ENCODE measurements at places on chromosomes 16 and 17.

GRCh38 chr17:44398692-44399691 is 9.5 kb upstream of the ITGA2B start:
- DNase-seq, result no peak

GRCh38 chr17:62671553-62671952 is 44.1 kb downstream of the MRC2 start:
- DNase-seq, result no peak

DNA sequence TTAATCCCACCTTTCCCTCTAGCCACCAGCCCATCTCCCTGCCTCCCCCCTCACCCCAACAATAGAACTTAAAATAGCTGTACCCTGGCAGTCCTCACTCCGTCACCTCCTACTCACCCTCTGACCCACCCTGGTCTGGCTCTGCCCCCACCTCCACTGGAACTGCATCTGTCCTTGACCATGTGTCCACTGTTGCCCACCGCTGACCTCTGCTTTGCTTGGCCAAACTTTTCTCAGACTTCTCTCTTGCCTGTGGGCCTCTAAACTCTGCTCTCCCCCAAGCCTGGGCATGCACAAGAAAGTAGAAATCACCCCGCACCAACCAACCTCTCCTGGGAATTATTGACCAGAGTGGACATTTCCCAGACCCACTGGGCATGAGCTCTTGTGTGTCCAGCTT is 169.8 kb downstream of the WSCD1 start:
- no peak for DNase-seq

DNA sequence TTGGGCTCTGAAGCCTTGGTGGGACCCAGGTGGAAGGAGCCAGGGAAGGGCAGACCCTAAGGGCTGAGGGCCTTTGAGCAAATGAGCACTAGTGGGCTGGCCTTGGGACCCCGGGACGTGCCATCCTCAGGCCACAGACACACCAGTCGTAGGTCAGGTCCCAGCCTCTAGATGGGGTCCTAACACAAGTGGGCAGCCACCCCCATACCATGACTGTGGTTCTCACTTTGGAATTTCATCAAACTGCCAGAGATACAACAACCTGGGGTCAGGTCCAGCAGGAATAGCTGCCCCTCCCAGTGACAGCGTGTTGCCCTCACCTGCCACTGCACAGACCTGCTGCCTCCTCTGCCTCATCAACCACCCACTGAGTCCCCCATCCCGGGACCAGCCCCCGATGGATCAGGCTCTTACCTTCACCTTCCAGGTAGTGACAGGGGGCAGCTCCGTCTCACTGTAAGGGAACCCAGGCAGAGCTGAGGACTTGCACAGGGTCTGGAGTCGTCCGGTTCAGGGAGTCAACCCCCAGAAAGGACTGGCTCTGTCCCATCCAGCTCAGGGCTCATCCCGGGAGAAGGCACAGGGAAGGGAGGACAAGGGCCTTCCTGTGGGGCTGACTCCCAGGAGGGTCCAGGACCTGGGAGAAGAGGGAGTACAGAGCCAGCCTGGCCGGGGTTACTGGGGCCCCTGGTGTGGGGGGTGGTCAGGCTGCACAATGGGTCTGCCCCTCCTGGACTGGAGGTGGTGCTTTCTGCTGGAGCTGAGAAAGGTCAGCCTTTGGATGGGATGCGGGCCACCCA is 40.0 kb downstream of the LGALS9 start:
- no peak for DNase-seq

DNA sequence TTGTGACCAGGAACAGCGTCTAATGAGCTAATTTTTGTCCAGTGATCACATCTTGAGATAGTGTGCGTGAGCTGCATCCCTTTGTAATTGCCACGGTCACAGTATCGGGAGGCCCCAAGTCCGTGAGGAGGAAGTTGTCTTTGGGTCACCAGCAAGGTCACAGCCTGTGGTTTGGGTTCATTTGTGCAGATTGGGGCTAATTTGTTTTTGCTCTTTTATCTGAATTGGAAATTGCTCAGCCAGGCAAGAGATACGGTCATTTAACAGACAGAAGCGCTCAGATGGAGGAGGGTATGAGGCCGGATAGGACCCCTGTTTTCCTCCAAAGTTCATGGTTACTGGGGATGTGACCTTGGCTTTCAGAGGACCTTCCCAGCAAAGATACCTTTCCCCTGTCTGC is 174.1 kb downstream of the SNX29 start:
- DNase-seq, result no peak

GRCh38 chr17:14557480-14557879 is 256.6 kb downstream of the HS3ST3B1 start:
- no peak for DNase-seq

DNA sequence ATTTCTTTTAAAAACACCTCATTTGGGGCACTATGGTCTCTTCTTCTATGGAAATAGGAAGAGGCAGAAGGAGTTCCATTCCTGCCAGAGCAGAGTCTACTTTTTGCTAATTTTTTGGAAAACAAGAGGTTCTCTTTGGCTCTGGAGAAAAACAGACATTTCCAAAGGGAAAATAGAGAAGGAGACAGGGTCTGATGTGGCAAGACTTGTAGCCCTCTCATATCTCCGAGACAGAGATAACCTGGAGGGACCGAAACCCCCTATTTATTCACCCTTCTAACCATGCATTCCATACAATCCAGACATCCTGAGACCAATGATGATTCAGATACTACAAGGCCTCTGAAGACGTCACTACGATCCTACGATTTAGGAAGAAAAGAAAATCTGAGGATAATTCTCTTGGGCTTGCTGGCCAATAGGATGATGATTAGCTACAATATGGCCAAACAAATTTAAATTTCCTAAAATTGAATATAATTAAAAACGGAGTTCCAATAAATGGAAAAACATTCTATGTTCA is 70.2 kb downstream of the HIC1 start:
- DNase-seq, result no peak

GRCh38 chr17:32451879-32452278 is 7.6 kb downstream of the PSMD11 start:
- DNase-seq, result no peak

GRCh38 chr17:70447588-70447987 is 278.3 kb downstream of the KCNJ2 start:
- DNase-seq, result no peak

DNA sequence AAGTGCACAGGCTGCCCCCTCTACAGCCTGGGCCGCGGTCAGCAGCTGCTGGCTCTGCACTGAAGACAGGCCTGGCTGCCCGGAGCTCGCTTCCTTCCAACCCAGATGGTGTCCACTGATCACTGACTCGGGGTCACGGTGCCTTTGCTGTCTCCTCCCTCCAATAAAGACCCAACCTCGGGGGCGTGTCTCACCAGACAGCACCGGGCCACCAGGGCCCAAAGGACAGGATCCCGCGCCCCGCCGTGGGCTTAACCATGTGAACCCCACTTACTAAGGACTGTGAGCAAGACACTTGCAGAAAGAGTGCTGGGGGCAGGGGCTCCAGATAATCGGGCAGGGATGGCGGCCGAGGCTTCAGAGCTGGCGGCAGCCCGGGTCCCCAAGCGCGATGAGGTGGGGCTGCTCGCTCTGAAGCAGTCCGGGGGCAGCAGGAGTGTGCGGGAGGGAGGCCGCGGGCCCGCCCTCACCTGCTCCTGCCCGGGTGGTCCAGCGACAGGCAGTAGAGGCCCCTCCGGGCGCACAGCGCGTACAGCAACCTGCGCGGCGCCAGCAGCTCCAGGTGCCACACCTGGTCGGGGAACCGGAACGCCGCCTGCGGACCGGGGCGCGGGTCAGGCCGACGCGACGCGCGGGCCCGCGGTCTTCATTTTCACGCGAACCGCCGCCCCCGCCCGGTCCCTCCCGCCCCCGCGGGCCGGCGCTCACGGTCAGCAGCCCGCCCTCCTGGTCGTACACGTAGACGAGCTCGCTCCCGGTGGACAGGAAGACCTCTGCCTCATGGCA is 502 bp downstream of the FAAP100 start:
- DNase-seq, result no peak

DNA sequence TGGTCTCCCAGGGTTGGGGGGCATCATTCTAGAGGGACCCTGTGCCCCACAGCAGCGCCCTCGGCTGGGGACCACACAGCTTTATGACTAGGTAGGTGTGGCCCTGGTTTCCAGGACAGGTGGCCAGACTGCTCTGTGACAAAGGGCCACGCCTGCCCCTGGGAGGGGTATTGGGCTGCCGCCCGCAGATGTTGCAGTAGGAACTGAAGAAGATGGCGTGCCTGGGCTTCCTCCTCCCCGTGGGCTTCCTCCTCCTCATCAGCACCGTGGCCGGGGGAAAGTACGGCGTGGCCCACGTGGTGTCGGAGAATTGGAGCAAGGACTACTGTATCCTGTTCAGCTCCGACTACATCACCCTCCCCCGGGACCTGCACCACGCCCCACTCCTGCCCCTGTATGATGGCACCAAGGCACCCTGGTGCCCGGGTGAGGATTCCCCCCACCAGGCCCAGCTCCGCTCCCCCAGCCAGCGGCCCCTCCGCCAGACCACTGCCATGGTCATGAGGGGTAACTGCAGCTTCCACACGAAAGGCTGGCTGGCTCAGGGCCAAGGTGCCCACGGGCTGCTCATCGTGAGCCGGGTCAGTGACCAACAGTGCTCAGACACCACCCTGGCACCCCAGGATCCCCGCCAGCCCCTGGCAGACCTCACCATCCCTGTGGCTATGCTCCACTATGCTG is at the start of gene SPPL2C:
SPPL2C (plus strand) TSS at position 187 of the 681 bp plus-strand sequence; CDS start at position 213, 26 bp downstream.
- DNase-seq, result no peak

GRCh38 chr16:3472878-3473595 is 22.3 kb downstream of the C16orf90 start:
- no peak for DNase-seq

GRCh38 chr16:47905771-47906170 is 250.0 kb downstream of the ABCC12 start:
- DNase-seq, result no peak

GRCh38 chr16:85473909-85474620 is 139.1 kb upstream of the GSE1 start:
- DNase-seq, result no peak

GRCh38 chr17:64255764-64256163 is 7.3 kb downstream of the TEX2 start:
- no peak for DNase-seq

- peak; percentile 58 for DNase-seq
Measured at GRCh38 chr17:77382356-77382911, 241.7 kb downstream of the SEC14L1 start.

DNA sequence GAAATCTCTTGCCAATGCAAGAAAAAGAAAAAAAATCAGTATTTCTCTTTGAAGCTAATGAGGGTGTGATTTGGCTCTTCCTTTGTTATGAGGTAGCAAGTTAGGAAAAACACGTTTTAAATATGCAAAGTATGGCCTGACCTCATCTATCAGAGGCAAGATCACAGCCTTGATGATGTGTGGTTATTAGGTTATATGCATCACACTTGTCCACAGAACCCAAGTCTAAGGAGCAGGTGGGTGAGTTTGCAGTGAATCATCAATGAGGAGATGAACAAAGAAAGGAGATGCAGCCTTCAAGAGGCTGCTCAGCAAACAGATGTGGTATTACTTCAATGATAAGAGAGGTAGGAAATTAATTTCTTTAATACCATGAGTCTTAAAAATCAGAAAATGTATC is 594.8 kb upstream of the CDH5 start:
- no peak for DNase-seq

- DNase-seq, result no peak
Measured at GRCh38 chr17:77304051-77304745, 163.4 kb downstream of the SEC14L1 start.

GRCh38 chr16:9256196-9256595 is 164.8 kb downstream of the HAPSTR1 start:
- DNase-seq, result peak; percentile 69

DNA sequence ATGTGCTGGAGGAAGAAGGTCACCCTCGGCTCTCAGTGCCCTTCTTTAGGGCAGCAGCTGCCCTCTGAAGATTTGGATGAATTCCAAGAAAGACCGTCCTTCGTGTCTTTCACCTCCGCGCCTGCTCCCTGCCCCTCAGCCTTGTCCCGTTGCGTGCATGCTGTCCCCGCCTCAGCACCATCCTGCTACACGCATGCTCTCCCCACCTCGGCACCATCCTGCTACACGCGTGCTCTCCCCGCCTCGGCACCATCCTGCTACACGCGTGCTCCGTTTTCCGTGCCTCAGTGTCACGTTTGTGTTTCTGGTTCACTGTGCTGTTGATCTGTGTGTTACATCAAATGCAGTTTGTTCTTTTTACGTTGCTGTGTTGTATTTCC is 13.5 kb downstream of the ACSF3 start:
- DNase-seq, result no peak

- DNase-seq, result no peak
Measured at GRCh38 chr16:85638695-85639409, 25.7 kb downstream of the GSE1 start.

DNA sequence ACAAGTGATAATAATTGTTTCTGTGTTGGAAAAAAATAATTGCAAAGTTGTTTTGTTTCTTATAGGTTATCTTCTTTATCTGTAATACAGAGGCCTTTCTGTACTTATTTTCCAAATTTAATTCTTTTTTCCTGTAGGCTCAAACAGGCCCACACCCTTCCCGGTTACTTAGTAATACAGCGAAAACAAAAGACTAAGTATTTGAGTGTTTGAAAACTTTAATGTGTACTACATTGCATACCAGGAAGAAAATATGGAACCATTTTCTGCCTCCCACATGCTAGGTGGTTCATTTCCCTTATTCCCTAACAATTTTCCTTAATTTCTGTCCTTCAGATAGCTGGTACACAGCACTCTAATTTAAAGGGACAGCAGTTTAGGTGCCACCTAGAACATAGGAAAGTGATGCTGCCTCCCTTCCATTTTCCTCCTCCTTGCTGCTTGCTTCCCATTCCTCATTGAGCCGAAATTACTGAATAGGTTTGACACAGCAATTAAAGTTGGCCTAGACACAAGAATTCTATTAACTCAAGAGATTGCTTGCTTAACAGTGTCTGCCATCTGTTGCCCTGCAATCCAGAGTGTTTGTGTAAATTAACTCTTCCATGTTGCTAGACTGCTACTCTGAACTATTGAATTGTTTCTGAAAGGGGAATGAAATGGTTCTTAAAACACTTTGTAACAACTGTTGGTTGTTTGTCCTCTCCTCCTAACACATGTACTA is 24.2 kb downstream of the CYB5B start:
- no peak for DNase-seq

DNA sequence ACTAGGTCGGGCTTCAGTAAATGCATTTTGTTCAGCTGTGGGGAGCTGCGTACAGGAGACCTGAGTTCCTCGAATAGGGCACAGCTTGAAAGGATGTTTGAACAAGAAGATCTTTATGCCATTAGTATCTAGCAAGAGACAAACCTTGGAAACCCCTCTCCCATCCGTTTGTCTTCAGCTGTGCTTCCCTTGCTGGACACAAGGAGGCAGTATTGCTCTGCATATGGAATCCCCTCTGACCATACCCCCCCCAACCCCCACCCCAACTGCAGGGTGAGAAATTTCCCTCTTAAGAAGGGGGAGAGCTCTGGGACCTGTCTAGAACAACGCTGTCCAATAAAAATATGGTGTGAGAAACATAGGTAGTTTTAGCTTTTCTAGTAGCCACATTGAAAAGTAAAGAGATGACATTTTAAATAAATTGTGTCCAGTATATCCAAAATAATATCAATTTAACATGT is 1.6 kb downstream of the MRM1 start:
- peak; percentile 79 for DNase-seq

GRCh38 chr17:37479025-37479424 is 10.7 kb upstream of the DUSP14 start:
- DNase-seq, result no peak

GRCh38 chr17:77657839-77658238 is 300.7 kb upstream of the TNRC6C start:
- DNase-seq, result no peak

GRCh38 chr17:16232391-16232790 is 15.4 kb downstream of the PIGL start:
- DNase-seq, result no peak

Data from activated CD4-positive, alpha-beta T cell treated with anti-CD3 and anti-CD28 coated beads for 48 hours (primary cell).